ENCODE measurements at places on chromosomes 7 and 10.

DNA sequence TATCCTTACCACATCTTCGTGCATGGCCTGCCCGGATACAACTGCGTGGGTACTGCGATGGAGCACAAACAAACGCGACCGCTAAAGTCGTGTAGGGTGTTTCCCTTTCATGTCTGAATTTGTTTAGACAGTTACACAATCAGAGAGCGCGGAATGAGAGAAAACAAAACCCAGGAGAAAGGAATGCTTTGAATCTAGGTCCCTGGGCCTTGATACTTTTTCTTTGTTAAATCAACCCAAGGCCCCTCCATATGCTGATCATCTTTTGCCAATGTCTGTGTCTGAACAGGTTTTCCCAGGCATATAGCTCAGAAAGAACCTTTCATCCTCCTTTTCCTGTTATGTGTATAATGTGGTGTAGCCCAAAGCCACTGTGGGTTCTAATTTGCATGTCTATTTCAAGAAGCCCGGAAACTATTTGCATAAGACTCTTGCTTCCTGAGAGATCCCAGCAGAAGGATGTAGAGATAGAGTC is 145.8 kb downstream of the FRMD4A start:
- no peaks in the 10 kb centered on the region for H3K27me3 ChIP-seq
- H3K27ac ChIP-seq: peak overlapping the region; percentile 51
- no peak overlapping the region for H3K4me3 ChIP-seq
- H3K4me1 ChIP-seq: peaks cover 5% of the 10 kb centered on the region
- H3K36me3 ChIP-seq: no peaks in the 10 kb centered on the region

DNA sequence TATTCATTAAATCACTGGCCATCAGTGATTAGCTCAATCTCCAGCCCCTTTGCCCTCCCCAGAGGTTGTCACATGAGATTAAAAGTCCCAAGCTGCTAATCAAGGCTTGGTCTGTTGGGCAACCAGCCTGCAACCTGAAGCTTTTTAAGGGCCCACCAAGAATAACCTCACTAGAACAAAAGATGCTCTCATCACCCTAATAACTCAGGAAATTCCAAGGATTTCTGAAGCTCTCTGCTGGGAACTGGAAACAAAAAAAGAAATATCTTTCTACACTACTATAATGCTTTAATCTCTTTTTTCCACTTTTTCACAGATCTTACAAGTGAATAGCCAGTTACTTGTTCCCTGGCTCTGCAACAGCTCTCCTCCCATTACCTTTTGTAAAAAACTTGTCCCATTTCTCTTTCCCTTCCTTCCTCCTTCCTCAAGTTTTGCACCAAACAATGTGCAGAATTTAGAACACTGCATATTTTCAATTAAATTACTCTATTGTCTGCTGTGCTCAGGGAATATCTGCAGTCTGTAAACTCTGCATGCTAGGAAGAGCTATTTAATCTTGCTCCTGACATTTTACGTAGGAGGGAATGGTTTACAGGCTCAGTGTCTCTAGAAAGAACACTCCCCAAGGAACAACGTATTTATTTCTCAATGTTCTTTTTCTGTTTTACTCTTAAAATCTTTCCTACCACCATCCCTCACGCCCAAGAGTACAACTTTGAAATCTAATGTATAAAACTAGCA is 169.1 kb downstream of the IMMP2L start:
- H3K4me3 ChIP-seq: no peak overlapping the region
- no peaks in the 10 kb centered on the region for H3K36me3 ChIP-seq
- H3K4me1 ChIP-seq: peaks cover 16% of the 10 kb centered on the region

DNA sequence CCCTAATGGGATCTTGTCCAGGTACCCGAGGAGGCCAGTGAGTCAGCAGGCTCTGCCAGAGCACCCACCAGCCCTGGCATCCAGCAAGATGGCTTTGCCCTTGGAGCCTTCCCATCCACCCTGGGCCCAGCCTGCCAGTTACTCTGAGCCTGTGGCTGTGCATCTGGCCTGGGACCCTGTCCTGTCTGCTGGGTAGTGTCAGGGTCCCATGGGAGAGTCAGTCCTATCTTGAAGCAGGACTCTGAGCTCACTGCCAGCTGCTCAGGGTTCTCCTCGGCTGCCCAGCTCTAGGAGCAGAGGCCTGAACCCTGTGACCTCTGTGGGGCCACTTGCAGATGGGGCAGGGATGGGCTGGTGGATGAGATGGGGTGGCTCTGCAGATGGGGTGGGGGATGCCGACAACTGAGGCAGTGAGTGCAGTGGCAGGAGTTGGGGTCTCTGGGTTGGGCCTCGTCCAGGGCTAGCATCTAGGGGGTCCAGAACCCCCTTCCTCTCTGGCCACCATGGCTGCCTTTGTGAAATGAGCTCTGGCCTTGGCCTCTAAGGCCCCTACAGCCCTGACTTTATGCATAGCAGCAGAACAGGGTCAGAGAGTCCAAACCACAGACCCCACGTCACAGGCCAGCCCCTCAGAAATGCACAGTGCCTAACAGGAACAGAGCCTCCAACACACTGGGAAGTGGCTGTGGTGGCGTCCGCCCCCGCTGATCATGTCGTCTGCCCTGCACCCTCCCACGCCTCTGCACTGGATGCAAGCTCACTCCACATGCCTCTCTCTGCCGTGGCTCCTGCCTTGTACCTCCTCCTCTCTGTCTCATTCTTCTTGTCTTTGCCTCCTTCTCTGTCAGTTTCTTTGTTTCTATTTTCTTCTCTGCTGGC is 88.1 kb upstream of the RET start:
- no peaks in the 10 kb centered on the region for H3K27me3 ChIP-seq
- H3K36me3 ChIP-seq: no peaks in the 10 kb centered on the region
- H3K27ac ChIP-seq: no peak overlapping the region

DNA sequence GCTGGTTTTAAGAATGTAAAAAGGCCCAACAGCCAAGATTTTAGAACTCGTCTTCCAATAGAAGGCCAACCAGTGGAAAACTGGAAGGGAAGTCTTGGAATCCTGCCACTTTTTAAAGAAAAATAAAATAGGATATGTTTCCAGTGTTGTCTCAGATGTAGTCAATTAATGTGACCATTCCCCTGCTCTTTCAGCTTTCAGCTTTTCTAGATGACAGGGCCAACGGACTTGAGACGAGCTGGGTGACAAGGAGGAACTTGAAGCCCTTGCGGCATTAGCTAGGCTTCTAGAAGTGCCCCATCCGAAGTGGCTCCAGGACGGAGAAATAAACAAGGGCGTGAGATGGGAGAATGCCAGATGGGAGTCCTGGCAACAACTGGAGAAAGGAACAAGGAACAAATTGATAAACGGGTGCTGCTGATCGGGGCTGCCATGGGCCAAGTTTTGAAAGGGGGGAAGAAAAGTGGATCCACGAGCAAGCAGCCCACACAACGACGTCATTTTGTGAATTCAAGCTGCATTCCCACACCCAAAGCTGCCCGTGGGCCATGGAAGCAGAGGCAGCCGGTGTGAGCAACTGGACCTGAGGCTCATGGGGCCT is 42.3 kb downstream of the CTBP2 start:
- H3K36me3 ChIP-seq: peaks cover 10% of the 10 kb centered on the region
- DNase-seq: no peak
- H3K4me1 ChIP-seq: peaks cover 73% of the 10 kb centered on the region
- H3K4me3 ChIP-seq: no peak overlapping the region
- H3K27me3 ChIP-seq: no peaks in the 10 kb centered on the region

DNA sequence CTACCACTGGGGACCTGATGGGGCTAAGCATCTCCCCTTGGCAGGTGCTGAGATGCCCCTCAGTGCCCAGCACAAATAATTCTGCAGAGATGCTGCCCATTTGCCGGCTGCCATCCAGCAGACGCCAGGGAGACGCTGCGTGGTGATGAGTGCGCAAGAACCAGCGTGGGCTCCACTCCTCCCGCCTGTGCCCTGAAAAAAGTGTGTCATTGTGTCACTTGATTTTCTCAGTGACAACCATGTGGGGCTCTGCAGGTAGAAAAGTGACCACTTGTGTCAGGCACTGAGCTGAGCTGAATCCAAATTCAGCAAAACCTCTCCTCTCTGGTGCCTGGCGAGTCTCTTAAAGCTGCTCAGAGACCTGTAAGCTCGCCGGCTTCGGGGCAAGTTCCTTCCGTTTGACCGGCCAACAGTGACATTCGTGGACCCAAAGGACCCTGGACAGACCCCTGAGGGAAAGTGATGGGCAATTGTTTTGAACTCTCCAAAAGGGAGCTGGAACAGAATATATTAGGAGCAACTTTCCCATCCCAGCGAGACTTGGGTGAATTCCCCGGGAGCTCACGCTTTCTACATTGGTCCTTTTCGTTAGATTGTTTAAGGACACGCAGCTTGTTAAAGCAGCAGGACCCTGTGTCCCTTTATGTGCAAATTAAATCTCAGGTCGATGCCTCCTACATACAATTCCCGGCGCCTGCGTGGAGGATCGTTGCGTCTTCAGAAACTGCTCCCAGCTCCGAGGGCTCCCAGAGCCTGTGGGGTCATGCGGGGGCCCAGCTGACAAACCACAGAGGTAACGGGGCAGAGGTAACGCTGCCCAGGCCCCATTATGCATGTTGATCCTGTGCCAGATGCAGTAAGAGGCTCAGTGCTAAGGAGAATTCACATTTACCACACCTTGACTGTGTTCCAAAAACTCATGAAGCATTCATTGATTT is 332.7 kb downstream of the ADARB2 start:
- H3K36me3 ChIP-seq: no peaks in the 10 kb centered on the region
- H3K27ac ChIP-seq: no peak overlapping the region
- H3K4me3 ChIP-seq: no peak overlapping the region

DNA sequence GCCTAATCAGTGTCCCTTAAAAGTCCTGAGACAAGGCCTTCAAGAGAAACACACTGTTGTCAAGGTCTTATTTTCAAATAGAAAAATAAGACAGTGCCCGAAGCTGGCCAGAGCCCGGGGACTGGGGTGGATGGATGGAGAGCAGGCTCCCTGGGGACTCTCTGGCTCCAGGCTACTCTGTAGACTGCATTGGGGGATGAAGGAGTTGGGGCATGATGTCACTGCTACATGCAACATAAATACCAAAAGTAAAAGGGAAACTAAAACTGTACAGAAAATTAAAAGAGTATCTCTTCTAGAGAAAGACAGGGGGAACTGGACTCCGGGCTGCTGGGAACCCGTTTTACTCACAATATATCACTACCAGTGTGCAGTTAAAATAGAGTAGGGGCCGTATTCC is 629.8 kb downstream of the KCNMA1 start:
- no peak overlapping the region for H3K27ac ChIP-seq
- DNase-seq: no peak
- H3K4me1 ChIP-seq: no peaks in the 10 kb centered on the region
- H3K4me3 ChIP-seq: no peak overlapping the region
- H3K27me3 ChIP-seq: no peaks in the 10 kb centered on the region

GRCh38 chr10:70125918-70126552 is 6.6 kb downstream of the AIFM2 start:
- DNase-seq: no peak
- H3K4me3 ChIP-seq: no peak overlapping the region
- H3K4me1 ChIP-seq: no peaks in the 10 kb centered on the region
- no peak overlapping the region for H3K27ac ChIP-seq
- H3K36me3 ChIP-seq: no peaks in the 10 kb centered on the region

DNA sequence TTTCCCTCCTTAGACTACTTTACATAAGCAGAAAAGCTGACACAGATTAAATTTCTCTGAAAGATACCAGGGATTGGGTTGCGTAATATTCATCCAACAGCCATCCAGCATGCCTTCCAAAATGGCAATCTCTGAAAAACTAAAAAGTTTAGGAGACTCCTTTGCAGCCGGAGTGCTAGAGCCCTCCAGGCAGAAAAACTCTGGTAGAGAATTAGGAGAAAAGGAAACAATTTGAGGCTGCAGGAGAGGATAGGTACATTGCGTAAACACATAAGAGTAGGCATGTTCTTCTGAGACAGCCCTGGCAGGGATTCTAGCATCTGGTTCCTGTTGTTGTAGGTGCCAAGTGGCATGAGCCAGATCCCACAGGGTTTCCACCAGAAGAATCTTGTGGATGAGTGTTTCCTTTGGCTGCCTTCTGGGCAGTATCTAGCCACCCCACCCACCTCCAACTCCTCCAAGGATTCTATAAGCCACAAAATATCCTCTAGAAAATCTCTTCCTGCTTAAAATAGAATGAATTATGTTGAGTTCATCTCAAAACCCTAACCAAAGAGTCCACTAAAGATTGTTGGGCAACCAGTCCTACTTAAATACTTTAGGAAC is 402.4 kb downstream of the HGF start:
- no peak overlapping the region for H3K27ac ChIP-seq
- H3K36me3 ChIP-seq: no peaks in the 10 kb centered on the region
- peaks cover 13% of the 10 kb centered on the region for H3K4me1 ChIP-seq

GRCh38 chr10:93468461-93469213 is 13.5 kb downstream of the MYOF start:
- H3K36me3 ChIP-seq: no peaks in the 10 kb centered on the region
- H3K4me1 ChIP-seq: peaks cover 8% of the 10 kb centered on the region
- H3K27me3 ChIP-seq: no peaks in the 10 kb centered on the region
- no peak overlapping the region for H3K27ac ChIP-seq
- no peak overlapping the region for H3K4me3 ChIP-seq

DNA sequence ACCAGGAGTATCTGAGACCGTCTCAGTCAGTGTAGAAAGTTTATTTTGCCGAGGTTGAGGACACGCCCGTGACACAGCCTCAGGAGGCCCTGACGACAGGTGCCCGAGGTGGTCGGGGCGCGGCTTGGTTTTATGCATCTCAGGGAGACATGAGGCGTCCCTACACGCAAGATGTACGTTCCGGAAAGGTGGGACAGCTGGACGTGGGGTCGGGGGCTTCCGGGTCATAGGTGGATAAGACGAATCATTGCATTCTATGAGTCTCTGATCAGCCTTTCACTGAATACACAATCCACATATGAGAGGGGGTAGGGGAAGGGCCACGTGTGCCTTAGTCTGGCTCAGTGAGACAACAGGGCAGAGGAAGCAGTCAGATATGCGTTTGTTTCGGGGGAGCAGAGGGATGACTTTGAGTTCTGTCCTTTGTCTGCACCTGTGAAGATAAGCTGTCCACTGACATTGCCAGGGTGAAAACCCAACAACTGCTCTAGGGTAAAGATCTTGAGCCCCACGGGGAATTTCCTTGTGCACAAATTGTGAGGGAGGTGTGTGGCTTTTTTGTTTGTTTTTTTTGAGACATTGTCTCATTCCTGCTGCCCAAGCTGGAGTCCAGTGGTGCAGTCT is 66.2 kb downstream of the DNAJB6 start:
- no peaks in the 10 kb centered on the region for H3K27me3 ChIP-seq
- peak overlapping the region; percentile 69 for H3K27ac ChIP-seq
- no peak for DNase-seq

DNA sequence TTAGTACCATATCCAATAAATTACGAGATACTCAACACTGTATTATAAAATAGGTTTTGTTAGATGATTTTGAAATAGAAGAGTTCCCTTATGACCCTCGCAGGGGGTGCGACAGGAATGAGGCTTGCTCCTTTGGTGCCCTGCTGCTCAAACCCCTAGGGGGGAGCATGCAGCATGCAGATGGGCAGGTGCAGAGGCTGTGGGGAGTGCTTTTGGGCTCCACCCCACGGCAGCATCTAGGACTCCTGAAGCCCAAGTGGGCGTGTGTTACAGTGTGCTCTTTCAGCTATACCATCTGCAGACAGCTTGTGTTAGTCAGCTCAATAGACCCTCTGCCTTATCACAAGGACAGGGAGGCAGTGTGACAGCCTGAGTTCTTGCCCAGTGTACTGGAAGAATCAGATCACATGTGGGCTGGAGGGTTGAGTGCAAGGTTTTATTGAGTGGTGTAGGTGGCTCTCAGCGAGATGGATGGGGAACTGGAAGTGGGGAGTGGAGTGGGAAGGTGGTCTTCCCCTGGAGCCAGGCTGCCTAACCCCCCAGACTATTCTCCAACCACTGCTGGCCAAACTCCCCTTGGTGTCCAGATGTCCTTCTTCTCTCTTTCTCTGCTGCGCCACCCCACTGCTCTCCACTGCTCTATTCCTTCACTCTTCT is 3.1 kb upstream of the MRC1 start:
- DNase-seq: peak; percentile 24
- no peak overlapping the region for H3K27ac ChIP-seq
- no peaks in the 10 kb centered on the region for H3K27me3 ChIP-seq
- no peaks in the 10 kb centered on the region for H3K4me1 ChIP-seq
- H3K4me3 ChIP-seq: no peak overlapping the region

All from GM23338 (cell line).